Colonic mucosa (tissue), 4 donors: ENCODE measurements at places on chromosomes 3 and 15.

DNA sequence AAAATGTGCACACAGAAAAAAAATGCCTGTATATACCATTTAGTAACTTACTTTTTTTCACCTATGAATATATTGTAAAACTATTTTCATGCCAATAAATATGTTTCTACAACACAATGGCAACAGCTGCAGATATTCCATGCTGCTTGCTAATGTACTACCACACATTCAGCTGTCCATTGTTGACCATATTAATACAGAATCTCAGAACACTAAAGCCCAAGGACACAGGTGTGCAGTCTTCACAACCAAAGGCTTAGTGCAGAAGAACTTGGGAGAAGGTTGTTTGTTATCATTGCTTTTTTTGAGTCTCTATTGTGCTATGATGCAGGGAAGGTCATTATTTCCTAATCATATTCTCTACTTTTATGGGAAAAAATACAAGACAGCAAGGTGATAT lies 79.6 kb downstream of the DIPK2A start:
- DNase-seq = no peak

- no peak for DNase-seq
These were observed 17.3 kb downstream of the KPNA1 start for GRCh38 chr3:122497425-122497824.

DNA sequence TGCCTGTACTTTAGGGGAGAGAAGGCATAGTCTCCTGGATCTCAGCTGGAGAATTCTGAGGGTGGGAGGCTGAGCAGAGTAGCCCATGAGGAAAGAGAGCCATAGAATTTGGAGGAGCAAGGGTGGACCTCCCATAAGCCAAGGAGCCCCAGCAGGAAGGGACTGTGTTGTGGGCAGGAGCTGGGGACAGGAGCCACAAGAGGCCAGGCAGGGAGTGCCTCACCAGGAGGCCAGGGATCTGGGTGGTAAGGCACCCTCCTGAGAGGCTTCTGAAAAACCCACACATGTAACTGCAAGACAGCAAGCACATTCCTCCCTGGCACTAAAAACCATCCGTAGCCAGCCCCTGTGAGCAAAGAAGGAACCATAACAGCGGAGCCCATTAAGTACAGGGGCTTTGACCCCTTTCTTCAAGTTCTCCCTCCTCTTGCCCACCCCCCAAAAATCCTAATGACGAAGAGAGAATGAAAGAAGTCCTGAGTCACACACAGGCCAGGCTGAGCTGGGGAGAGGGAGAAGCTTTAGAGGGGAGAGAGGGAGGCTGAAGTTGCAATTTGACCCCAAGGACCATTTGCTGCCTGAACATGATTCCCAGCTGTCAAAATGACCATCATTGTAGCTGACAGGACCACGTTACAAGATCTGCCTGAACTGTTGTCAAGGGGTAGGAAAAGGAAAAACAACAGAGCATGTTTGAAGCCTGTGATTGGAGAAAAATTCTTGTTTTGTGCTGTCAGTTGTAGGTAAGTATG lies 82.6 kb downstream of the TRIM42 start:
- DNase-seq = no peak

DNA sequence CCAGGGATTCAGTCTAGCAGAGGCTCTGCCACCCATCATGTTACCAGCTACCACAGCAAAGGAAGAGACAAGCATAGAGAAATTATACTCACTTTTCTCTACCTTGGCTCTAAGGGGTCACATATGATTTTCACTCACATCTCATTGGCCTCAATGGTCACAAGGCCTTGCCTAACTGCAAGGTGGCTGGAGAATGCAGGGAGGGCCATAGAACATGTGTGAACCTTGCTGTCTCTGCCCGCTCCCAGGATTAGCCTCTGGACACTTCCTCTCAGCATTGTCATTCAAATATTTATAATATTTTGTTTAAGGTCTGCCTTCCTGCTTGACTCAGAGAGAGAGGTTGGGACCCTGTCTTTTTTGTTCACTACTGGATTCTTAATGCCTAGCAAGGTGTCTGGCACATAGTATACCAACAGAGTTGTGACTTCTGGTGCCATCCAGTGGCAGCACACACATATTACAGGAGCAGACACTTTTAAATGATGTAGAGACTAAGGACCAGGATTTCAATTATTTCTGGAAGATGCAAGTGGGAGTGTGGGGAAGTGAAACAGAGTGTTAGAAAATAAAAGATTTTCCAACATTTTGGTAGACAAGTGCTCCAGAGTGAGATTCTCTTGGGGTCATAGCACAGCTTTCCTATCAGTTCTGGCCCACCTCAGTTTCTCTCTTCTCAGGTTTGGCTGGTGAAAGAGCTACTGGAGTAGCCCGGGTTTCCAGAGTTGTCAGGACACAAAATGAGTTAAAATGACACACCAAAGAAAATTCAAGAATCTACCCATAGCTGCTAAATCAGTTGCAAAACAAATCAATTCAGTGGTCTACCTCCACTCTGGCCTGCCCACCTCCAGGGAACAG lies 119.0 kb upstream of the RASGRP1 start:
- peak; percentile 65 for DNase-seq

GRCh38 chr3:21551019-21551418 lies 200.0 kb downstream of the ZNF385D start:
- no peak for DNase-seq

GRCh38 chr3:158569794-158570193 lies 1.2 kb upstream of the MLF1 start:
- no peak for DNase-seq

DNA sequence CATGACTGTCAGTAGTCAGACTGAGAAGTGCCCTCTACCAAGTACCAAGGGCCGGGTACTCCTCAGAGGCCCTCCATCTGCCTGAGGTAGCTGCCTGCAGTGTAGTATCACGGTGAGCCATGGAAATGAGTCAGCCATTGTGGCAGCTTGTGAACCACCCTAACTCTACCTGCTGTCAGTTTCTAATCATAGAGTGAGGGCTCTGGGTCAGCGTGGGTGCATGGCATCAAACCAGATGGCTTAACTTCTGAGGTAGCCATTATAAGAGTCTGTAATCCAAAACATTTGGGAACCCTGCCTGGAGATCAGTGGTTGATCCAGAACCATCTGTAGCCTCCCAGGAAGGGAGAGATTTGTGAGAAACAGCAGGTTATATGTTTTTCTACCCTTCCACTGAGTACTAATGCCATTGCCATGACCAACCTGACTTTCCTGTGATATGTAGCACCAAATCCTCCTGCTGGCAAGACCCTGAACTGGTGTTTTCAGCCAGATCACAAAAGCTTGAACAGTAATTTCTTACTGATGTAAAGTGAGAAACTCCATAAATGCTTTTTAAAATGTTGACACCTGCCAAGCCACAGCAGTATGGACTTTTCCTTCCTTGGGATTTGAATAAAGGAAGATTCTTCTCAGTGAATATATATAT lies 38.9 kb downstream of the ABHD2 start:
- DNase-seq = no peak

GRCh38 chr3:130729154-130729553 lies 17.5 kb downstream of the PIK3R4 start:
- DNase-seq = no peak

DNA sequence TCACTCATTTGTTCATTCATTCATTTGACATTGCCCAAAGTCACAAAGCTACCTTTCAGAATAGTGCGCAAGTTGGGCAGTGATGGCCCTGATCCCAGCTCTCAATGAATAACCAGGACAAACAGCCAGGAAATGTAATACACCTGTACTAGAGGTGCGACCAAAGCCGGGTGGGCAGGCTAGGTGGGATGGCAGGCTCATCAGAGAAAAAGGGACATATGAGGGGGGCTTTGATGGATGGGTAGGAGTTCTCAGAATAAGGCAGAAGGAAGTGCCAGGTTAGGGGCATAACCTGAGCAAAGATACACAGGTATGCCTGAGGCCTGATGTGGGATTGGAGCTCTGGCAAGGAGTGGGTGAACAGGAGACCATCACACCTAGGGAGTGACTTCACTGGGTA lies 53.4 kb upstream of the SMAD6 start:
- DNase-seq = no peak

DNA sequence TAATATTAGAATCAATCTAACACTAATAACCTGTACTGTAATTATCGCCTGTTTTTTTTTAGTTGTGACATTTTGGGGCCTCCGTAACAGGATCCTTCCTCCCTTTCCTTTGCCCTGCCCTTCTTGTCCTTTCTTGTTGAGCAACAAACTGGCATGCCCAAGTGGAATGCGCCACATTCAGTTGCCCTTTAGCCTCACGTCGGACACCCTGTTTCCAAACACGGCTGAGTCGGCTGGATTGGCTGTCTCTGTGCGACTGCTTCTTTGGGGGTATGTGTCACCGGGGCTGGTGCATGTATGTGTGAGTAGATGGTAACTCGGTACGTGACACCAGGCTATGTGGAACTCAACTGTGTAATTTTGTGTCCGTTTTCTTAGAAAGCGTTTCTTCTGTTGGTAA lies 24.1 kb downstream of the TRAK1 start:
- no peak for DNase-seq

DNA sequence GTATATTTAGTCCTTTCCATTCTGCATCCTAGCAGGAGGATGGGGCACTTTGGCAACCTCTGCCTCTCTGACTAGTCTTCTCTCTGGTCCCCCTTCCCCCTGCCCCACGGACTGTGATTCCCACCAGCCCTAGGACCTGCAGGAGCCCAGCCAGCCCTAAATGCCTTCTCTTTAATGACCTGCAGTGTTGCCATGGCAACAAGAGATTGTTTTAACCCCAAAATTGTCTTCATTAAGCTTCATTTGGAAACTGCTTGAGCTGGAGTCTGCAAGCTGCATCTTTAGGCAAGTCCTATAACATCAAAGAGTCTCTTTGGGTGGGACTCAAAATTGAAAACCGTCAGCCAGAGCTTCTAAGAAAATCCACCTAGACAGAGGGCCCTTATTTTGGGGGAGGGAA lies 59.7 kb upstream of the ANKRD34C start:
- no peak for DNase-seq

GRCh38 chr3:61442696-61443095 lies 118.7 kb upstream of the PTPRG start:
- DNase-seq = no peak

GRCh38 chr3:45198264-45199260 lies 27.5 kb downstream of the TMEM158 start:
- no peak for DNase-seq

DNA sequence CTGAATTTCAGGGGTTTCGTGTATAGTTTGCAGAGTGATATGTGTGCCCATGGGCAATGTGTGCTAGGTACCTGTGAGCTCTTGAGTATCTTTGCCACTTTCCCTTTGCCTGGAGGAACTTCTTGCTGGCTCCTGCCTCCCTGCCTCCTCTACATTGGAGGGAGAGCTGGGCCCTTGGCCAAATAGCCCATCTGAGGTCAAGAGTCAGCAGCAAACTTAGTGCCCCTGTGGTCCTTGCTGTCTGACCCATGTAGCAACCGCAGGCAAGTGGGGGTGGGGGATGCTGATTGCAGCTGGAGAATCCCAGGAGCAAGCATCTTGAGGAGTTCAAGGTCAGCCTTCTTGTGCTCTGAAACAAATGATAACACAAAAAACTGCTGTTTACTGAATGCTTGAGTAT lies 5.4 kb upstream of the TBC1D21 start:
- DNase-seq = no peak

GRCh38 chr3:34724916-34725499 lies 914.3 kb upstream of the ARPP21 start:
- DNase-seq = no peak

DNA sequence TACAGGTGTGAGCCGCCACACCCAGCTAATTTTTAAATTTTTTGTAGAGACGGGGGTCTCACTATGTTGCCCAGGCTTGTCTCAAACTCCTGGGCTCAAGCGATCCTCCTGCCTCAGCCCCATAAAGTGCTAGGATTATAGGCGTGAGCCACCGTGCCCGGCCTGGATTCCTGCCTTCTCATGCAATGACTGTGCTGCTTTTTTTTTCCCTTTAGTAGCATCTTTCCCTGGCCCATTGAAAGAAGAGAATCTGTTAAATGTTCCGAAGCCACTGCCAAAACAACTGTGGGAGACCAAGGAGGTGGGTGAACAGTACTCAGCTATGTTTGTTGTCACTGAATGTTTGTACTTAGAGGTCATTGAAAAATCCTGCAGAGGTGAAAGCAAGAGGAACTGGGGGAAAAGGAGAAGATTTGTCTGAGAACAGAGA lies 88.0 kb downstream of the CRTC3 start:
- DNase-seq = no peak

- DNase-seq = no peak
These were observed 5.6 kb downstream of the CD96 start for GRCh38 chr3:111547631-111548030.

GRCh38 chr3:166248784-166249183 lies 411.6 kb upstream of the BCHE start:
- no peak for DNase-seq

GRCh38 chr15:23857028-23857641 lies 170.0 kb upstream of the NDN start:
- peak; percentile 51 for DNase-seq

DNA sequence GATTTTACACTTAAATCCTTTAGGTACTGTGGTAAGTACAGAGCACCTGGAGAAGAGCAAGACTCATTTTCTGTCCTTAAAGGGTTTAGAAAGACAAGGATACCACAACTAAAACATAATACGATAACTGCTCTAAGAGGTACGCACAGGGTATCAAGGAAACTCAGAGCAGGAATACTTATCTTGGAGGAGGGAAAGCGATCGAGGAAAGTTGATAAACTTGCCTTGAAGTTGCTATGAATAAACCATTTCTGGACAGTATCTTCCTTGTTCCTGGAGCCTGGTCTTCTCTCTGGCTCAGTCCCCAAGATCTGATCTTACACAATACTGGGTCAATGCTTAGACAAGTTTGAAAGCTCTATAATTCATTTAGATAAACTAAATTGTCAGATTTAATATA lies 17.6 kb upstream of the GATM start:
- DNase-seq = no peak

- DNase-seq = no peak
These were observed 77.3 kb upstream of the ATP2B2 start for GRCh38 chr3:10582733-10583132.

DNA sequence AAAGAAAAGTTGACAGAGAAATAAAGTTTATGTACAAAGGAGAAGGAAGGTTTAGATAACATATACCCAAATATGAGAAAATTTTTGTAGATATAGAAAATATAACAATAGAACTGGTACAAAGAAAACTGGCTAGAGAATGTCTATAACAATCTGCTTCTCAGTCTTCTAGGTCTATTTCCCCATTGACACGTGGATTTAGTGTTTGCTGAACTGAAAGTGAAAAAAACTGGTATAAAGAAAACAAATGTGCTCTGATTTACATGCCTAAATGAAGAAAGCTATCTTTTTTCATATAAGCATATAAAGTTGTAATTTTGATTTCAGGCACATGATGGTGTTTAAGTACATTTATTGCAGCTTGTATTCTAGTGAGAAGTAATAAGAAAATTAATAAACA lies 9.8 kb downstream of the KCNMB2 start:
- no peak for DNase-seq
